ENCODE measurements at places on chromosomes 7 and 10.

- no peak for DNase-seq
Observed at GRCh38 chr7:85682833-85683620, 496.2 kb upstream of the SEMA3D start.

DNA sequence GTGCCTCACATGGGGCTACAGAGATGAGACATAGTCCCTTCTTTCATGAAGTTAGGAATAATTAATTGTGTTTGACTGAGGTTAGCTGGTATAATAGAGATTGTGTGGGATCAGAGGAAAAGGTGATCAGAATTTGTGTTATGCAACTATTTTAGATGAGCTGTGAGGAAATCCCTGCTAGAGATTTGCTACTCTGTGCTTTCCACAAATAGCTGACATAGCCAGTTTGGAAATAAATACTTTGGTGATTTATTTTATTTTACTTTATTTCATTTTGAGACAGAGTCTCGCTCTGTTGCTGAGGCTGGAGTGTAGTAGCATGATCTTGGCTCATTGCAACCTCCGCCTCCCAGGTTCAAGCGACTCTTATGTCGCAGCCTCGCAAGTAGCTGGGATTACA is 32.3 kb downstream of the ST7 start:
- no peak for DNase-seq

DNA sequence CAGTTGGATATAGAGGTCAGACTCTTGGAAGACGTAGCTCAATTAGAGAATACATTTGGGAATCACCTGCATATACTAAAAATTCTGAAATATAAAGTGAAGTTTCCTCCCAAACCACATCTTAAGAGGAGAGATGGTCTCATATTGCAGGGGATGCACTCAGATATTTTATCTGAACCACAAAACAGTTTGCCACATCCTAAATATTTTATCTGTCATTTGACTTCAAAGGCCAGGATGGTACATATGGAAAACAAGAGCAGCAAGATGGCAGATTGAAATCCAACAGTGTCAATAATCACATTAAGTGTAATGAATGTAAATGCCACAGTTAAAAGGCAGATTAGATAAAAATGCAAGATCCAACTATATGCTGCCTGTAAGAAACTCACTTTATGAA is 97.1 kb downstream of the GALNT11 start:
- DNase-seq, result no peak

GRCh38 chr10:110471566-110472139 is 26.1 kb upstream of the DUSP5 start:
- DNase-seq, result no peak

DNA sequence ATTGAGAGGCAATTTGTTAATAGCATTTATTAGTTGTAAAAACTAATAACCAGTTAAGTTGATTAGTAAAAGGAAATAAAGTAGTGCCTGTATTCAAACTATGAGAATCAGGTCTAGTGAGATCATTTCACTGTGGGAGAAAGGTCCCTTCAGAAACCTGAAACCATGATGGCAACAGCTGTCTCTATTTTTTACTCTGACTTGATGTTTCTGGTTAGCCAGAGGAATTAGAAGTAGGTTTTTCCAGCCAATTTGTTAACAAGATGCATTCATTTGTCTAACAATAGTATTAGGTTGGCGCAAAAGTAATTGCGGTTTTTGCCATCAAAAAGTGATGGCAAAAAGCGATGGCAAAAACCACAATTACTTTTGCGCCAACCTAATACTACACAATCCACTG is 272.2 kb upstream of the YAE1 start:
- no peak for DNase-seq

GRCh38 chr7:98640375-98640774 is 23.3 kb downstream of the NPTX2 start:
- DNase-seq, result no peak

DNA sequence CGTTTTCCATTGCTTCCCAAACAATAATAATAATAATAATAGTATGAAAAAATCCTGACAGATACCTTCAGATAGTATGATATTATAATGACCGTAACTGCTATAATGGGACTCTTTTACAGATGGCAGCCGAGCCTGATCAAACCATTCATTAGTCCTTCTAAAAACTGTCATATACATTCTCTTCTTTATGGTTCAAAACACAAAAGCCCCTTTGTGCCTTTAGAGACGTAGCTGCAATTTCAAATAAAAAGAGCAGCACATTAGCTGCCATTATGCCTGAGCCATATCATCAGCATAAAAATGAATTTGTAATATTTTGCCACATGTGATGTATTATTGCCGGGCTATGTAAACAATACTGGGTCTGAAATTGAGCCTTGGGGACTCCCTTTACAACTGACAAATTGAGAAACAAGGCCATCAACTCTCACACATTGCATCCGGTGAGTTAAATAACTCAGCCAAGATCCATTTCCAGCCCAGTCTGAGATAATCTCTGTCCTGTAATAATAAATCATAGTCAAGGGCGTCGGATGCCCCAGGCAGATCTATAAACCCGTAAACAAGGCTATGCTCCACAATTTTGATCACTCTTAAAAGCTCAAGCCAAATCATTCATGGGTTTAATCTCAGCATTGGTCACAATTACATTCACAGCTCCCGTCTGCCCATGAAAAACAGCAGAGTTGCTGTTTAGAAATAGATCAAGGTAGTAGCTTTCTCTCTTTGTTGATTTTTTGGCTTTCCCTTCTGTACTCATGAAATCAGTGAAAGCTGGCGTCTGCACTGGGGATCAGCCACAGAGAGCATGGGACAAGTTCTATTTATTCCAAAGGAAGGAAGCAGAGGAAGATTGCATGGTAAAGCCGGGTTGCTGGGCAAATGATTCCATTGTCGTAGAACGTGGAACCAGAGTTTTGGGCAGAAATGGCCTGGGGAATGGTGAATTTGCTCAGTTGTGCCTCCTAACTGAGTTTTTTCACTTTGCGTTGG is 150.1 kb upstream of the BMPER start:
- no peak for DNase-seq

DNA sequence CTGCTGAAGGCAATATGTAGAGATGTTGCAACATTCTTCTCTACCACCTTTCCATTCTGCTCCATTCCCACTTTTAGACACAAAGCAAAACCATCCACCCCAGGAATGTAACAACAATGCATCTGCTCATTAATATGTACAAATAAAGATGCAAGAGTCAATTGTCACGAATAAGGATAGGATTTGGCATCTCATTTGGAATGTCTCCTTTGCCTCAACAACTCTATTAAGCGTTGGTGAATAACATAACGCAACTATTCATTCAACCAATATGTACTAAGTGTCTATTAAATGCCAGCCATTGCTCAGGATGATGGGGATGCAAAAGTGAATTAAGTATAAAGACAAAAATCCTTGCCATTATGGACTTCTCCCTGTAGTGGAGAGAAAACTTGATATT is 152.1 kb downstream of the JAZF1 start:
- no peak for DNase-seq

- DNase-seq, result no peak
Observed at GRCh38 chr10:120768227-120768626, 82.9 kb upstream of the WDR11 start.

- DNase-seq, result no peak
Observed at GRCh38 chr10:1183033-1183396, 126.8 kb downstream of the WDR37 start.

- no peak for DNase-seq
Observed at GRCh38 chr10:104036069-104036384, 49.7 kb downstream of the COL17A1 start.

- DNase-seq, result no peak
Observed at GRCh38 chr10:123357421-123357930, 203.3 kb downstream of the BUB3 start.

- peak; percentile 2 for DNase-seq
Observed at GRCh38 chr10:71383972-71384687, 12.6 kb upstream of the CDH23 start.

DNA sequence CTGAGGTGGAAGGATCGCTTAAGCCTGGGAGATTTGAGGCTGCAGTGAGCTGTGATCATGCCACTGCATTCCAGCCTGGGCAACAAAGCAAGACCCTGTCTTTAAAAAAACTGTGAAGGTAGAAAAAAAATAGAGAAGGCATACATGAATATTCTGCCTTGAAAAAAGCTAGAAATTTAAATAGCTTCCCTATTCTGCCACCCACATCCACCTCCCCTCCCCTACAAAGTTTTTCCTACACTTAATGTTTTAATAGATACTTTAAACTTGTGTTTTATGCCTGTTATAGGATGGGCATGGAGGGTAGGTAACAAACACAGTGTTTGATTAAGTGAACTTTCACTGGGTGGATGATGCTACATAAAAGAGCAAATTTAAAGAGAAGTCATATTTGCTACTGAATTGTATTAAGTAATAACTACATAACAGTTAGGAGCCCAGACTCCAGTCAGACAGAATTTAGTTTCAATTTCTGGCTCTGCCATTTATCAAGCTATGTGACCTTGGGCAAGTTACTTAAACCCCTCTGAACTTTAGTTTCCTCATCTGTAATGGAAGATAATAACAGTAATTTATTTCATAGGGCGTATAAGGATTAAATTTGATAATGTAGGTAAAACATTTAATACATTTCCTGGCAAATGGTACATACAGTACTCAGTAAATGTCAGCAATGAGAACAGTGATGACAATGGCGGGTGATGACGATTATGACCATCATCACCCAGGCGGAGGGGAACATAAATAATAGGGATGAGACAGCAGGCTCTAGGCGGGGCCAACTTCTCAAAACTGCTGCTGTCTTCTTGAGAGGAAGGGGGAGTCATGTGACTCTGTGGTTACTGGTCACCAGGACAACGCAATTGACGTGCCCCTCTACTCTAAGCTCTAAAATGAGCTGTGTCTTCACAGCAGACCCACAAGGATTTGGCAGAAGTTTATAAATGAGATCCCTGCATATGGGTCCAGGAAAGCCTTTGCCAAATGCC is 15.8 kb downstream of the DNMBP start:
- peak; percentile 61 for DNase-seq

- peak; percentile 23 for DNase-seq
Observed at GRCh38 chr10:68208424-68209042, 23.4 kb downstream of the ATOH7 start.

DNA sequence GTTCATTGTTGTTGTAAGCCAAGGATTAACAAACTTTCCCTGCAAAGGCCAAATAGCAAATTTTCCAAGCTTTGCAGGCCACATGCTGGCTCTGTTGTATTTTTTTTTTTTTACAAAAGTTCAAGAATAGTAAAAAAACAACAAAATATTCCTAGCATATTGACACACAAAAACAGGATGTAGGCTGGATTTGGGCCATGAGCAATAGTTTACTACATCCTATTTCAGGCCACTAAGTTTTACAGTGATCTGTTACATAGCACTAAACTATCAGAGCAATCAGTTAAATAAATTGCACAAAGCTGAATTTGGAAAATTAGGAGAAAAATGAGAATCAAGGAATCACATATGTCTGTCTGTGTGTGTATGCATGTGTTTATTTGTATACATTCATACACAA is 491.8 kb upstream of the GHITM start:
- no peak for DNase-seq

- DNase-seq, result no peak
Observed at GRCh38 chr7:140053812-140054539, 8.8 kb downstream of the PARP12 start.

DNA sequence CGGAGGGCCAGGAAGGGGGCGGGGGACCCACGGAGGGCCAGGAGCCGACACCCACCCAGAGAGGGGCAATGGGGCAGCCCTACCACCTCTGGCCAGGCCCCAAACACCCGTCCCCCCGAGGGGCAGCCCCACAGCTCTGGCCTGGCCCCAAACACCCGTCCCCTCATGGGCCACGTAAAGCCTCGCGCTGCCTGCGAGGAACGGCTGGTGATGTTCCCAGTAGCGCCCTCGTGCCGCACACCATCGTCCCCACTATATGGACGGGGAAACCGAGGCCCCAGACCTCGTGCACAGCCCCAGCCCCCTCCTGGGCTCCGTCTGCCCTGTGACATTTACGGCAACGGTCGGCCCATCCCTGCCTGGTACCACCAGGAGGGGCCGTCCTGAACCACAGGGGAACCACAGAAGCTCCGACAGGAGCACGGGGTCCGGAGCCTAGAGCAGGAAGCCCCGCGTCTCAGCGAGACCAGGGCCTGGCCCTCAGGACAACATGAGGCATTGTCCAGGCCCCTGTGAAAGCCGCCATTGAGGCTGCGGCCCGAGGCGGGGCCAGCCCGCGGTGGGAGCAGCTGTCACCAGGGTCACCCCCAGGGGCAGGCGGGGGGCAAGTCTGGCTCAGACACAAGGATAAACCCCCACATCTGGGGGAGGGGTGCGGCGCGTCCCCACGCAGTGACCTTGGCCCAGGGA is 35.6 kb downstream of the GET4 start:
- no peak for DNase-seq

GRCh38 chr7:26599982-26600381 is 264.4 kb downstream of the SKAP2 start:
- no peak for DNase-seq

GRCh38 chr7:12493407-12493806 is 77.1 kb upstream of the SCIN start:
- DNase-seq, result no peak

Data from NCI-H2227 treated with DMSO at 0.1 percent for 48 hours (cell line).